ENCODE measurements at places on chromosomes 2 and 18. TPM values are rescaled to one million over a fixed set of nuclear protein-coding genes. Genes with fewer than 3 reads are reported as not detected.

Gene STPG4
- total RNA-seq = 1.3 TPM

Gene FEZ2
- 47.3 TPM for total RNA-seq

GRCh38 chr2:184452907-184453306 lies 145.4 kb upstream of the ZNF804A start:
- H3K27ac ChIP-seq = no peak overlapping the region
- peaks cover 5% of the 10 kb centered on the region for H3K4me1 ChIP-seq
- no peaks in the 10 kb centered on the region for H3K27me3 ChIP-seq

Gene UPP2
- not detected for total RNA-seq

Measured in glutamatergic neuron (in vitro differentiated cells).